Vagina (tissue), 2 donors: ENCODE measurements at places on chromosomes 13 and 19.
A peak's percentile ranks its signal among the peaks of the same experiment; 100 is the strongest.

DNA sequence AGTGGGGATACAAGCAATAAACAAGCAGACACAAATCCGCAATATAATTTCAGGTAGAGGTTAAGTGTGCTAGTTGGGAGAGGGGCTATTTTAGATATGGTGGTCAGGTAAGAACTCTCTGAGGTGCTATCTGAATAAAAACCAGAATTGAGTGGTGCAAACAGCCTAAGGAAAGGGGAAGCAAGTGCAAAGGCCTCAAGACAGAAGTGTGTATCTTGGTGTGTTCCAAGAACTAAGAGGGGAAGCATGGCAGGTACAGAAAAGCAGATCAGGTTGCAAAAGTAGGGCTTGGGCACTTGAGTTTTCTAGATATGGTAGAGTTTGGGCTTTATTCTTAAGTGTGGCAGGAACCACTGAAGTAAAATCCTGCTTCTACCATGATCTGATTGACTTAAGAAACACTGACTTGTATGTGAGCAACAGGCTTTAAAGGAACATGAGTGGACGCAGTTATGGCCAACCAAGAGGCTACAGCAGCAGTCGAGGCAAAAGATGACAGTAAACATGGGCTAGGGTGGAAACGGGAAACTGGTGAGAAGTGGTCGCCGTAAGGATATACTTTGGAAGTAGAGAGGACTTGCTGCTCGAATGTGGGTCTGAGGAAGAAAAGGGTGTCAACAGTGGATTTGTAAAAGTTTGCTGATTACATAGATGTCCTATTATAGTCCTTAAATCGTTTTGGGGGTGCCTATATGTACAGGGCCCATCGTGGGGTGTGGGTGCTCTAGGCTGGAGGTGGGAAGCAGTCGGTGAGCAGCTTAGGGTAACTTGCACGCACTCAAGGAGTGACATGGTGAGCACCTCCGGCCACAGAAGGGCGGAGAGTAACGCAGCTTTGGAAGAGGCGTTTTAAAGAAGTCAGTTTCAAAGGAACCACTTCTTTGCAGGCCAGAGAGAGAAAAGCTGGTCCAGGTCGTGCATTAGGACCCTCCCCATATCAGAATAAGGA lies 677 bp downstream of the TGDS start:
- DNase-seq: no peak

- DNase-seq: no peak
Measured at GRCh38 chr19:46283771-46284170, 13.1 kb upstream of the HIF3A start.

DNA sequence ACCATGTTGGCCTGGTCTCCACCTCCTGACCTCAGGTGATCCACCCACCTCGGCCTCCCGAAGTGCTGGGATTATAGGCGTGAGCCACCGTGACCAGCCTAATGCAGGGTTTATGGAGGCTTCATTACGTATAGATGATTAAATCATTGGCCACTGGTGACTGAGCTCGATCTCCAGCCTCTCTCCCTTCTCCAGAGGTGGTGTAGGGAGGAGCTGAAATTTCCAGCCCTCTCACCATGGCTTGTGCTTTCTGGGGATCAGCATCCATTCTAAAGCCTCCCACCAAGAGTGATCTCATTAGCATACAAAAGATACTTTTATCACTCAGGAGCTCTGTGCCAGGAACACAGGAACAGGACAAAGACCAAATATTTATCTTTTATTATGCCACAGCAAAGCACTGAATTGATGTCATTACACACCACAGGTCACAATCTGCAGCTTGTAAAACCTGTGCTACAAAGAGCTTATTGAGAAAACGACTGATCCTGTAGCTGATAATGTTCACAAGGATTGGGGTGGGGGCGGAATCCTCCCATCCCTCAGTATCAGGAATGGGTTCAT lies 32.4 kb downstream of the RHPN2 start:
- no peak for DNase-seq

- DNase-seq: no peak
Measured at GRCh38 chr13:79522583-79522982, 41.6 kb downstream of the NDFIP2 start.

DNA sequence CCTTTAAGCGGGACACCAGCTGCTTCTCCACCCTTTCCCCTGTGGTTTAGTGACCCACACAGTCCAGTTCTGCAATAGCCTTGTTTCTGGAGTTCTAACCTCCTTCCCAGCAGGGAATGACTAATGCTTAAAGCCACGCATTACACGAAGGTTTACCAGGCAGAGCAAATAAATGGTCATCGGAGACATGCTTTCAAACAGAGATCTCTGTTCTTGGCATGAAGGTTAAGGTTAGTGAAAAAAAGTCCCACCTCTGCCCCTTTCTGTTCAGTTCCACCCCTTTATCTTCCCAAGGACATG lies 25.3 kb upstream of the MEDAG start:
- DNase-seq: peak; percentile 14

GRCh38 chr13:76884907-76885202 lies 1.4 kb downstream of the KCTD12 start:
- DNase-seq: no peak

- no peak for DNase-seq
Measured at GRCh38 chr13:30257468-30258099, 49.8 kb downstream of the KATNAL1 start.

GRCh38 chr19:32873247-32873959 lies 3.8 kb upstream of the SLC7A9 start:
- no peak for DNase-seq

GRCh38 chr19:10195199-10195519 lies 406 bp upstream of the DNMT1 start:
- DNase-seq: no peak

- no peak for DNase-seq
Measured at GRCh38 chr13:70769817-70770216, 661.6 kb upstream of the KLHL1 start.

- DNase-seq: no peak
Measured at GRCh38 chr13:24287748-24288287, 21.6 kb upstream of the C1QTNF9 start.

DNA sequence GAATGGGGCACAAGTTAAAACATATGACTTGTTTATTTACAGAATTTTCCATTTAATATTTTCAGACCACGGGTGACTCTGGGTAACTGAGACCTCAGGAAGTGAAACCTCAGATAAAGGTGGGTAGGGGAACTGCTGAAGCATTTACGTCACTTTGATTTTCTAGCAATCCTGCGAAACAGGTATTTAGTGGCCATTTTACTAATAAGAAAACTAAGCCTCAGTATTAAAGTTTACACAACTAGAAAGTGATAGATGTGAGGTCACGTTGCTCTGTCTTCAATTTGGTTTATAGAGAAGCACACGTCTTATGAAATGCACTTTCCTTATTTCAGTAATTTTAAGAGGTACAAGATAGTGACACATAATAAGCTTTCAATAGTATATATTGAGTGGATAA lies 402.8 kb downstream of the FGF9 start:
- DNase-seq: no peak

DNA sequence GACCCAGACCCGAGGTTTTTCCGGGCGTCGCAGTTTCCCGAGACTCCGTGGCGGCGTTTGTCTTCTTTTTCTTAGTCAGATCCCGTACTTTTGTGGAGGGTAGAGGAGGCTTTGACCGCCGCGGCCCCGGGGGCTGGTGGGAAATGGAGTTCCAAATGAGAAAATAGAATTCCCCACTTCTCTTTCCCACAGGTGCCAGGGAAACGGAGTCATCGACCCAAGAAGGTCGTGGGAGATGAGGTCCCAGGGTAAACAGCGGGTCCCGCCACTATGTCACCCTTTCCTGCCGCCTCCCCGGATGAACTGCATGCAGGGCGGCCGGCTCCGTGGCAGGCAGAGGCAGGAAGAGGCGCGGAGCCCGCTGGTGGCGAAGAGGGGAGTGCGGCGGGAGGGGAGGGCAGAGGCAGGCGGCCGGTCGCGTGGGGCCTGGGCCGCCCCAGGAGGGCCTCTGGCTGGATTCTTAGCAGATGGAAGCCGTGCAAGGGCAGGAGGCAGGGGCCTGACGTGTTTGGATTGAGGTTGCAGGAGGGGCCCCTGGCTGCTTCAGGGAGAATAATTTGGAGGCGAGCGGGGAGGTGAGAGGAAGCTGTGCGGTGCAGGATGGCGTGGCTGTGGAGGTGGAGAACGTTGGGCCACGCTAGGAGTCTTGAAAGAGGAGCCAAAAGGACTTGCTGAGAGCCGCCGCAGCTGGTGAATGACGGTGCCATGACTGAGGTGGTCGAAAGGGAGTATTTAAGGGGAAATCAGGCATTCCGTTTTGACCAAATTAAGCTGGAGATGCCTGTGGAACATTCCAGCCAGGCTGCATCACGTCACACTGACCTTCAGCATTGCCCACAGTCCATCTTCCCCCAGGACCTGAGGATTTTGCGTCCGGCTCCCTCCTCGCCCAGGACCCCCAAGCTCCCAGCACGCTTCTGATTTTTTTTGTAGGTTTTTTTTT lies 11.7 kb downstream of the CYTH2 start:
- no peak for DNase-seq

GRCh38 chr19:7940841-7941240 lies 2.6 kb downstream of the TIMM44 start:
- no peak for DNase-seq

DNA sequence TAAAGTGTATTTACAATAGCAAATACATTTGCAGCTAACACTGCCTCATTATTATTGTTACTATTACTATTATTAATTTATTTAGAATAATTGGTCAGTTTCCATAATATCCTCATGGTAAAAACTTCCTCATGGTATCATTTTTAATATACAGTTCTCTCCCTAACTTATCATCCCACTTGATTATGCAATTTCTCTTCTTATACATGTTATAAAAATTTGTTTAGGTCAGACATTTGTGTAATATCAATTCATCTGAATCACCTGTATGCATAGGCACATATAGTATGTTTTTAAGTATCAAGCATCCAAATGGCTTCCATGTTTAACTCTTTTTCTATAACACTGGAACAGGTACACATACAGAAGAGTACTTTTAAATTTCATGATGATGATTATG lies 210.8 kb upstream of the STARD13 start:
- no peak for DNase-seq

- no peak for DNase-seq
Measured at GRCh38 chr13:96415831-96416385, 326.0 kb downstream of the HS6ST3 start.

DNA sequence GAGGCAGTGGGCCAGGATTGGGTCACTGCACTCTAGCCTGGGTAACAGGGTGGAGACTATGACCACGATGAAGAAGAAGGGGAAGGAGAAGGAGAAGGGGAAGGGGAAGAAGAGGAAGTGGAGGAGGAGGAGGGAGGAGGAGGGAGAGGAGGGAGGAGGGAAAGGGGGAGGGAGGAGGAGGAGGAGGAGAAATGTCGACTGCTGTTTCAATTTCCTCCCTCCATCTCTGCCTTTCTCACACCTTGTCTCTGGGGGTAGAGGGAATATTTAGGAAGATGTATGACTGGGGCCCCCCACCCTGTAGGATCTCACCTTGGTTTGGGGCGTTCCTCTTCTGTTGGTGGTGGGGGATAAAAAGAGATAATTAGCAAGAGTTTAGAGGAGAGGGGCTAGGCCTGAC lies 3.8 kb downstream of the TNNT1 start:
- no peak for DNase-seq

DNA sequence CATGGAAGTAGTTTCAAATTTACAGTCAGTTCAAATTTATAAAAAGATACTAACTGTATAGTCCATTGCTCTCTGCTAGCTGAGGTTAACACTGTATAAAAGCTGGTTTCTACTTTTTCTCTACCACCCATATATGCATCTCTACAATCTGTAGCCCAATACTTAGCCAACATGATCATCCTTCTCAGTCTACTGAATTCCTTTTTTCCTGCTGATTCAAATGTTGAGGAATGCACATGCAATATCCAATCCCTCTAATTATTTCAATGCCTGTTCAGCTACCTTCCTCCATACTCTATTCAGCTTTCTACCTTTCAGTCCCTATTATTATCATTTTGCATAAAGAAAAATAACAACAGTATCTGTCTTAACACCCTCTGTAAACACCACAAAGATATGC lies 15.6 kb downstream of the KPNA3 start:
- no peak for DNase-seq

GRCh38 chr13:33453936-33454335 lies 168.4 kb upstream of the STARD13 start:
- no peak for DNase-seq

- no peak for DNase-seq
Measured at GRCh38 chr19:46691104-46691503, 25.8 kb downstream of the PRKD2 start.

GRCh38 chr19:11737964-11738745 lies 591 bp downstream of the ZNF823 start:
- DNase-seq: peak; percentile 87

DNA sequence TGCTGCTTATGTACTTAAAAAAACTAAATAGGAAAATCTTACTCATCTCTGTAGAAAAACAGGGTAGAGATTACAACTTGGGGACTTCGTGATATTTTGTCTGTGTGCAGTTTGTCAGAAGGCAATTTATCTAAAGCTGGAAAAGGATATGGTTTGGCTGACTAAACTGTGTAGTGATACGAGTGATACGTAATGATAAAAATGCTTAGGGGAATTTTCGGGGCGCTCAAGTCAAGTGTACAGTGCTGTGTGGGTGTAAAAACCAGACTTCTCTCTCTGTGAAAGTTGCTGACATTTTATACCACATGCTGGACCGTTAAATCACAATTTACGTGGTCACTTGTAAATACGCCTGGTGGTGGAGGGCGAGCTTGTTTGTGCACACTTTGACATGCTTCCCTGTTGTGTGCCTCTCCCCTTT lies 221.7 kb downstream of the KCNRG start:
- no peak for DNase-seq

DNA sequence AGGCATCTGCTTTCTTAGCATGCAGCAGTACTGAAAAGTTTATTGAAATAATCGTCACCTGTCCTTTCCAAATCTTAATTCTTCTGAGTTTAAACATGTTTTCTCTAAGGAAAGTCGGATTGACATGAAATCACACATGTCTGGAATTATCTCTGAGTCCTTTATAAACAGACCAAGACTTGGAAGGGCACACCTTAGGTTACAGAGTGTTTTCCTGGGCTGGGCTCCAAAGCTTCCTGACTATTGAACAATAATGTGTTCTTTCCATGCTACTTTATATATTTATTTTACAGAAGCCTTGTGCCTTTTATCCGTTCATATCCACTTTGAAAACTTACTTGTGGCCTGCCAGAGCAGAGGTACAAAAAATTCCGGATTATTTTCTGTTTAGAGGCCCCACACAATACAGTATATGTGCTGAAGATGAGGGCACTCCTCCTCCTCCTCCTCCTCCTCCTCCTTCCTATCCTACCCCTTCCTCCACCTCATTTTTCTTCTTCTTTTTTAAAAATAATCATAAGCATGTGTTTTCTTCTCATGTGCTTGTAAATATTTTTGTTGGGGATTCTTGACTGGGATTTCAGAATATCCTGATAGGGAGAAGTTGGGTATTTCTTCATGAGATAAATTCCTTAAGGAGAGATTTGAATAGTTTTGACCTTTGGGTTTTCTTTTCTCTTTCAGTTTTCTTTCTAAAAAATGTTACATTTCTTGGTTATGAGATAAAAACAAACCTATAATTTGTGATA lies 52.3 kb downstream of the LRCH1 start:
- DNase-seq: no peak

GRCh38 chr19:7856679-7857663 lies 17.2 kb downstream of the PRR36 start:
- DNase-seq: no peak

DNA sequence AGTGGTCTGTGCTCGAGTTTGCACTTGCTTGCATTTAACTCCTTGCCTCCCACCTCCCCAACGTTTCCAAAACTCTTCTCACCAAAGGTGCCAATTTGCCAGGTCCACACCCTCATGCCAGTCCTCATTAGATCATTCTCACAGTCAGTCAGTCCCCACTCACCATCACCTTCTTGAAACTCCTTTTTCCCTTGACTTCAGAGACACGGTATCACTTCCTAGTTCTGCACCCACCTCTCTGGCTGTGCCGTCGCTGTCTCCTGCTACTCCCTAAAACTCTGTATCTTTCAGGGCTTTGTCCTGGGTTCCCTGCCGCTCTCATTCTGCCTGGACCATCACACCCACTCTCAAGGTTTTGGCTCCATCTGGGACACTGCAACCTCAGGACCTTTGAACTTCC lies 19.6 kb downstream of the OLFM2 start:
- no peak for DNase-seq
